ENCODE measurements at places on chromosomes 6 and 20.

- DNase-seq = no peak
Observed at GRCh38 chr6:144330017-144330987, 45.2 kb downstream of the UTRN start.

DNA sequence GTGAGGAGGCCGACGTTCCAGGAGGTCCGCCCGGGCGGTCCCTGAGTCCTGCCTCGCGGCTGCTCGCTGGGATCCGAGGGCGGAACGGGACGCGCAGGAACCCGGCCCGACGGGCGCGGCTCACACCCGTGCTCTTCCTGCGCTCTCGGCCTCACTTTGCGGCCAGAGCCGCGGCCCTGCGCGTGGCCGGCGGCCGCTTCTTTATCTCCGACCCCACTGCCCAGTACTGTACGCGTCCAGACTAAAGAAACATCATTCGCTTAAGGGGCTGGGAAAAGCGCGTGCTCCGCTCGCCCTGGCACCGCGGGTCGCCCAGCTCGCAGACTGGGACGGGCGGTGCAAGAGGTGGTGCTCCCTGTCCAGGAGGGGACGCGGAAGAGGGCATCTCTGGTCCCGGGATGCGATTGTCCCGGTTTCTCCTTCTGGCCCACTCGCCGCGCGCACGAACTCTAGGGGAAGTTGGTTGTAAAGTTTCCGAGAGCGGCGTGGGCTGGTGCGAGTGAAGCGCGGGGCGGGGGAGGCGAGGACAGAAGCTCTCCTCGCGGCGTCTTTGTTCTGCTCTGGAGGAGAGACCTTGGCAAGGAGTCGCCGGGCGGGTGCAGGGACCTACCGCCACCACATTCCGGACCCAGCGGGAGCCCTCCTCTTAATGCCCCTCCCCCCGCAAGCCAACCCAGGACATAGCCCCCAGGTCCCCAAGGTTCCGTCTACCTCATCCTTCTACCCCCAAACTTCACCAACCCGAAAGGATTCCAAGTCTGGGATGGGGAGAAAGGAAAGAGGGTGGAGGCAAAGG, 71.0 kb downstream of the SOX4 start:
- no peak for DNase-seq

DNA sequence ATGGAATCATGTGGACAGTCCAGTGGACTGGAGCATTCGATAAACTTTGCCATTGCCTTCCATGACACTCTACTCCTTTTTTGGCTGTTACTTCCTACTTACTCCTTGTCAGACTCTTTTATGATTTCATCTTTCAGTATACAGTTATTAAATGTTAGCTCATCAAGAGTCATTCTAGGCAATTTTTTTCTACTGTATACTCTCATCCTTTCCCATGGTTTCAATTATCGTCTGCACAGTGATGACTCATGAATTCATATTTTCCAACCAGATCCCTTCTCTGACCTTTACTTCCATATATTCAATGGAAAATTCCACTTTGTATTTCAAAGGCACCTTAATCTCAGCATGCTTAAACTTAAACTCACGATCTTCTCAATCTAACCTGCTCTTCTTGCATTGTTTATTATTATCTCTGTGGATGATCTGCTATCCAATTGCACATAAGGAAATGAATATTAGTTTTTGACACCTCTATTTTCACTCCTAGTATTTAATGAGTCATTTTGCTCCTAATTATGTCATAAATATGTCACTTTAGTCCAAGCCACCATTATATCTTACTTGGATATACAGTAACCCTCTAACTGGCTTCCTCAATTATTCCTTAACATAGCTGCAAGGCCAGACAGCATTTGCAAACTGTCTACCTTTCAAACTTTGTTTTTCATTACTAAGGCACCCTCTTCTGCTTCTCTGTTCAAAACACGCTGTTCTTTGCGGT, 427.5 kb downstream of the PHF3 start:
- no peak for DNase-seq

DNA sequence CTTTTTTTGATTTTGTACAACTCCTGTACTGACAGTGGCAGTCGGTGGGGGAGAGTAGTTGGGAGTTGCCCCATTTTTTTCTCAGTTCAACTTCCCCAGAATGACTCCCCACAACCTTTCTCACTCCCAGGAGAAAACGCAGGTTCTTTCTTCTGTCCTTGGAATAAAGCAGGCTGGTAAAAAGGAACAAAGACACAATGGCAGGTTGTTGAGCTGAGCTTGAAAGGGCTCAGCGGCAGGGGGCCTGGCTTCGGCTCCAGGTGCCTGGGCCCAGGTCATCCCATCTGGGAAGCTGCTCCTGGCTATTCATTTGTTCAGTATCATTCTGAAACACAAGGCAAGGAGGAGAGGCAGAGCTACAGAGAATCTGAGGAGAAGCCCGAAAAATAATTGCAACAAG, 46.2 kb downstream of the PROKR2 start:
- DNase-seq = no peak

GRCh38 chr20:35307666-35308653, 15.7 kb upstream of the FAM83C start:
- no peak for DNase-seq
